ENCODE measurements at places on chromosomes 11 and 22. TPM values are rescaled to one million over a fixed set of nuclear protein-coding genes. Genes with fewer than 3 reads are reported as not detected.

Gene POU2AF2
- not detected for total RNA-seq

Gene DCHS1
- total RNA-seq: 3.0 TPM

Gene TSPAN4
- 26.9 TPM for total RNA-seq

Gene FSHB
- not detected for total RNA-seq

Gene C11orf91
- not detected for total RNA-seq

Gene BAIAP2L2
- 0.26 TPM for total RNA-seq

- peaks cover 11% of the 10 kb centered on the region for H3K4me1 ChIP-seq
- H3K27me3 ChIP-seq: no peaks in the 10 kb centered on the region
- H3K27ac ChIP-seq: no peak overlapping the region
These were observed 453 bp downstream of the GAS2 start for GRCh38 chr11:22666688-22667439.

GRCh38 chr22:25060522-25061071 is 108.1 kb downstream of the KIAA1671 start:
- H3K36me3 ChIP-seq: no peaks in the 10 kb centered on the region
- H3K4me1 ChIP-seq: no peaks in the 10 kb centered on the region
- DNase-seq: no peak
- H3K4me3 ChIP-seq: no peak overlapping the region

- no peak overlapping the region for H3K4me3 ChIP-seq
- H3K4me1 ChIP-seq: no peaks in the 10 kb centered on the region
- no peaks in the 10 kb centered on the region for H3K36me3 ChIP-seq
- no peak overlapping the region for H3K27ac ChIP-seq
- H3K27me3 ChIP-seq: no peaks in the 10 kb centered on the region
These were observed 95.6 kb downstream of the RASSF10 start for GRCh38 chr11:13104619-13105236.

DNA sequence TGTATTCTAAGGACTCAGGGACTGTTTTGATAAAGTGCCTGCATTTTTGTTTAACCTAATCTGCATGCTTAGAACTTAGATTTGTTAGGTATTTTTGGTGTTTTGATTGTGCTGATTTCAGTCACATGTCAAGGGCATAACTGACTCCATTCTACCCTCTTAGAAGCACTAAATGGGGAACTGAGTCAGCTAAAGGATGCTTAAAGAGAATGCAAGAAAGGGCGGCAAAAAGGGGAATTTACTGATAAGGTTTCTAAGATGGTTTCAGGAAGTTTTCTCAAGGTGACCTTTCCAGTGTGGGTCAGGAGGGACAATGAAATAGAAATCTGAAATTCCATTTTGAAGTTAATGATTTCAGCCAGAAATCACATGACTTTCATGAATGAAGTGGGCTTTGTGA is 43.0 kb downstream of the MMP20 start:
- no peaks in the 10 kb centered on the region for H3K4me1 ChIP-seq
- no peaks in the 10 kb centered on the region for H3K36me3 ChIP-seq
- no peak for DNase-seq
- no peaks in the 10 kb centered on the region for H3K27me3 ChIP-seq
- no peak overlapping the region for H3K4me3 ChIP-seq

DNA sequence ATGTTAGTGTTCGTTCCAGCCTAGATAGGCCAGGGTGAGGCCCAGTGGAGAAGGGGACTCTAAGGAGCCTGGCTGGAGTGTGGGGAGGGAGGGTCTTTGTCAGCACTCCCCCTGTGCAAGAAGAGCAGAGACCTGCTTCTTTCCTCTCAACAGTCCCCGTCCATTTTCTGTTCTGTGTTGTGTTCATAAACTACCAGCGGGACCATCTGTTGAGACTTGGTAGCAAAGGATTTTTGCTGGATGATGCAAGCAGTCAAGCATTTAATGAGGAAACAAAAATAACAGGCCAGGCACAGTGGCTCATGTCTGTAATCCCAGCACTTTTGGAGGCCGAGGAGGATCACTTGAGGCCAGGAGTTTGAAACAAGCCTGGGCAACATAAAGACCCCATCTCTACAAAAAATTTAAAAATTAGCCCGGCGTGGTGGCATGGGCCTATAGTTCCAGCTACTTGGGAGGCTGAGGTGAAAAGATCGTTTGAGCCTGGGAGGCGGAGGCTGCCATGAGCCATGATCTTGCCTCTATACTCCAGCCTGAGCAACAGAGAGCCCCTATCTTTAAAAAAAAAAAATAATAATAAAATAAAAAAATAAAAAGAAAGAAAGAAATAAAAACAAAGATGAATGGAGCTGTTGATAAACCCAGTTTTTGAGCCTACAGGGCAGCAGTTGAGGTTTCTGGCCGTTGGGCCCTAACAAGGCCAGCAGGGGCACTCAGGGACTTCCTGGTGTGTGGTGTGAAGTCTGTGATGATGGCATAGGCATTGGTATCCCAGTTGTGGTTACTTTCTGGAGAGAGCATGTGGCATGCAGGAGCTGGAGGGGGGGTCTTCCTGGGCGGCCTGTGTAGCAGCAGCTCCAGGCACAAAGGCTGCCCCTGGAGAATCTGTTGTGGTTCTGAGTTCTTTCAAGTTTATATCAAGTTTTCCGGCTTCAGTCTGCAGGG is 1.7 kb upstream of the TXNRD2 start:
- no peak for DNase-seq
- H3K27me3 ChIP-seq: no peaks in the 10 kb centered on the region
- peak overlapping the region; percentile 80 for H3K4me3 ChIP-seq
- peaks cover 32% of the 10 kb centered on the region for H3K4me1 ChIP-seq
- H3K36me3 ChIP-seq: no peaks in the 10 kb centered on the region
- peak overlapping the region; percentile 97 for H3K27ac ChIP-seq

- peaks cover 17% of the 10 kb centered on the region for H3K4me1 ChIP-seq
- no peaks in the 10 kb centered on the region for H3K27me3 ChIP-seq
- no peak for DNase-seq
- no peaks in the 10 kb centered on the region for H3K36me3 ChIP-seq
- H3K27ac ChIP-seq: no peak overlapping the region
These were observed 89.7 kb upstream of the SHANK2 start for GRCh38 chr11:71342116-71342515.

- DNase-seq: no peak
- peaks cover 99% of the 10 kb centered on the region for H3K36me3 ChIP-seq
- H3K4me1 ChIP-seq: peaks cover 7% of the 10 kb centered on the region
- no peak overlapping the region for H3K4me3 ChIP-seq
- H3K27me3 ChIP-seq: no peaks in the 10 kb centered on the region
These were observed 53.0 kb downstream of the GRAMD4 start for GRCh38 chr22:46673205-46673604.

- H3K36me3 ChIP-seq: no peaks in the 10 kb centered on the region
- no peak overlapping the region for H3K4me3 ChIP-seq
- peaks cover 92% of the 10 kb centered on the region for H3K27me3 ChIP-seq
- peaks cover 3% of the 10 kb centered on the region for H3K4me1 ChIP-seq
These were observed 46.2 kb downstream of the CACNA1I start for GRCh38 chr22:39616781-39617180.

- no peaks in the 10 kb centered on the region for H3K4me1 ChIP-seq
- no peaks in the 10 kb centered on the region for H3K27me3 ChIP-seq
- H3K36me3 ChIP-seq: no peaks in the 10 kb centered on the region
- no peak for DNase-seq
- H3K27ac ChIP-seq: no peak overlapping the region
These were observed 102.5 kb downstream of the KCNA4 start for GRCh38 chr11:29914203-29914930.

DNA sequence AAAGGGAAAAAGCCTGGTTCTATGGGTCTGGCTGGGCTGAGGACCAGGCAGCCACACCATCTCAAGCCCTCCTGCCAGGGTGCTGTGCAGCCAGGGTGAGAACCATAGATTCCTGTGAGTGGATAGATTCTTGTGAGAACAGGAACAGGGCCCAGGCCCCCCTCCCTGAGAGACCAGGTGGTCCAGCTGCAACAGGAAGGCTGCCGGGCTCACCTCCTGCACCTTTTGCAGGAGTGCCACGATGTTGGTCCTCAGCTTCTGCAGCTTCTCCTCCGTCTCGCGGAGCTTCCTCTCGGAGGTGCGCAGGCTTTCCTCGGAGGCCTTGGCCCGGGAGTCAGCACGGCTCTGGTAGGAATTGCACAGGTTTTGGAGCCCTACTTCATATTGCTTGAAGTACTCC is 40.8 kb downstream of the MORC2 start:
- H3K27ac ChIP-seq: no peak overlapping the region
- no peaks in the 10 kb centered on the region for H3K27me3 ChIP-seq
- H3K4me3 ChIP-seq: no peak overlapping the region

DNA sequence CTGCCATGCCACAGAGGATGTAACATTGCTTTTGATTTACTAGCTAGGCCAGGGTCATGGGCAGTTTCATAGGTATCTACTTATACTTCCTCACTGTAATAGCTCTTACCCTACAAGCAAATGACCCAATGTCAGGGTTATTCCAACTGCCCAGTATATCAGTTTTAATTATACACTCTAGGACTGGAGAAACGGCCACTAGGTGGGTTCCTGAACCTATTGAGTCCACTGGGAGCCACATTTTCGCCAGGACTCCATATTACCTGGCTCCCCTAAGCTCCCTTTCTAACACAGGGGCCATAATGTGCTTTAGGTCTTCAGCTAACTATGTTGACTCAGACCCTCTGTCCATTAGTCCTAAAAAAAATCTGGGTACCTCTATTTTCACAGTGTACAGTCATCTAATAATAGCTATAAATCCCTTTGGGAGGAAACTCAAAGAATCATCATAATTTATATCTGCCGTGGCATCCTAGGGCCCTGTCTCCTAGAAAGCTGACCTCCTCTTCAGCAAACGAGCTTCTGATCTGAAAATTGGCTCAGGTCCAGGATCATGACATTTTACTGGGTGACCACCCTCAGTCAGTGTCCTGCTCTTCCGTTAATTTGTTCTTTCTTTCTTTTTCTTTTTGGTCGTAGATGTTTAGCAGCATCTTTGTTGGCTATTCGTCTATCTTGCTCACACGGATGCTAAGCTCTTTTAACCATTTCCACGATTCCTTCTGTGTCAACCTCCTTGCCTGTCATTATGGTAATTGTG is 244.3 kb downstream of the FAM76B start:
- H3K27ac ChIP-seq: no peak overlapping the region
- no peak for DNase-seq
- no peaks in the 10 kb centered on the region for H3K27me3 ChIP-seq

DNA sequence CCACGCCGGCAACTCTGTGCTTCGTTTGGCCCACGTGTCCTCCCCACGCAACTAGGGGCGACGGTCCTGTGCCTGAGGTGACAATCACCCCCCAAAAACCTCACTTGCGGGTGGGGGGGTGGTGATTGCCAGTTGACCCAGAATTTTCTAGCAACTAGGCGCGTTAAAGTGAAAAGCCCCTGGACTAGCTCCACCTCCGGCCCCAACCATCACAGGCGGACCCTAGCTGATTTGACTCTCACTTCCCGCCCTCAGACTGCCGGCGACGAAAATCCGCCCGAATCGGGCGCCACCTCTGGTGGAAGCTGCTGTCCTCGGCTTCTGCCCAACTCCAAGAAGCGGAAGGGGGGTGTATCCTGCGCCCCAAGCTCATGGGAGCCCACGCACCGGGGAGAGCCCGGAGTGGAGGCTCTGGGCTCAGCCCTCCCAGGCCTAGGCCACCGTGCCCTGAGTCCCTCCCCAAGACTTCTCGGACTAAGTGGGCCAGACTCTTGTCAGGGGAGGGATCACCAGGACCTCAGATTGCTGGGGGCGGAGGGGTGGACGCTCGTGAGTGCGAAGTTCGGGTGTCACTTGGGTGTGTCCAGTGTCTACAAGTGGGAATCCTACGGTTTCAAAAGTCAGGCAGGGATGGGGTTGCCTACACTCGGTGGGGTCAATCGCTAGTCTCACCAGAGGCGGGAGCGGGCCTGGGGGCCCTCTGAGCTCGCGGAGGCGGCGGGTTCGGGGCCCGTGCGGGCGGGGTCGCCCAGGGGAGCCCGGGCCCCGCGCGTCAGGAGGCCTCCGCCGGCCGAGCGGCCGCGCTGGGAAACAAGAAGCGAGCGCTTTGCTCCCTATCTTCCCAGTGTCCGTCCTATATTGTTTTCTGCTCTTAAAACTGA is 12.3 kb downstream of the PAX6 start:
- peaks cover 8% of the 10 kb centered on the region for H3K4me1 ChIP-seq
- no peak overlapping the region for H3K4me3 ChIP-seq
- peaks cover 94% of the 10 kb centered on the region for H3K27me3 ChIP-seq
- DNase-seq: no peak
- H3K27ac ChIP-seq: no peak overlapping the region
- H3K36me3 ChIP-seq: no peaks in the 10 kb centered on the region

GRCh38 chr11:118907051-118908042 is 18.4 kb downstream of the BCL9L start:
- H3K27me3 ChIP-seq: no peaks in the 10 kb centered on the region
- H3K27ac ChIP-seq: peak overlapping the region; percentile 95
- peaks cover 26% of the 10 kb centered on the region for H3K36me3 ChIP-seq

DNA sequence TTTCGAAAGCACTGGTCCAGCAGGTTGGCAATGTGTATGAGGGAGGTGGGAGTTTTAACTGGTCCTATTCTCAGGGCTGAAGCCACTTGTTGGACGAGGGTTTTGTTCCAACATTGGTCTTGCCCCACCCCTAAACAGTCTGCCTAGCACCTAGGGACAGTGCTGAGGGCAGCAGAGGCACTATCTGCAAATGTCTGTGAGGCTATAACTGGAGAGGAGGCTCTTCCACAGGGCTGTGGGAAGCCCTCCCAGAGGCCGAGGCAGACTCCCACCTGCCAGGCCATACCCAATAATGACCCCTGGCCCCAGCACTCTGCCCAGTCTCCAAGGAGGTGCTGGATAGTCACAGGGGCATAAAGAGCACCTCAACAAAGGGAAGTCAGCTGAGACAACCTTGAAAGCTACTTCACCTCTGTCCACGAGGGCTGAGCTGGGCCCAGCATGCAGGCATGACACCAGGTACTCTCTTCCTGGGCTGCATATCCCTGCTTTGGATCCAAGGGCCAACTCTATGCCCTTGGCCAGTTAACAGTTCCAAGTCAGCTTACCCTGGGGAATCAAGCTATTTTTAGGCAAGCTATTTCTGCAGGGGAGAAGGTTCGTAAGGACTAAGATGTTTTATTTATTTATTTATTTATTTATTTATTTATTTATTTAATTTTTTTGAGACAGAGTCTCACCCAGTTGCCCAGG is 40.2 kb upstream of the SLC25A1 start:
- no peak overlapping the region for H3K27ac ChIP-seq
- no peaks in the 10 kb centered on the region for H3K27me3 ChIP-seq
- no peak overlapping the region for H3K4me3 ChIP-seq
- H3K4me1 ChIP-seq: no peaks in the 10 kb centered on the region
- no peak for DNase-seq
- H3K36me3 ChIP-seq: no peaks in the 10 kb centered on the region

DNA sequence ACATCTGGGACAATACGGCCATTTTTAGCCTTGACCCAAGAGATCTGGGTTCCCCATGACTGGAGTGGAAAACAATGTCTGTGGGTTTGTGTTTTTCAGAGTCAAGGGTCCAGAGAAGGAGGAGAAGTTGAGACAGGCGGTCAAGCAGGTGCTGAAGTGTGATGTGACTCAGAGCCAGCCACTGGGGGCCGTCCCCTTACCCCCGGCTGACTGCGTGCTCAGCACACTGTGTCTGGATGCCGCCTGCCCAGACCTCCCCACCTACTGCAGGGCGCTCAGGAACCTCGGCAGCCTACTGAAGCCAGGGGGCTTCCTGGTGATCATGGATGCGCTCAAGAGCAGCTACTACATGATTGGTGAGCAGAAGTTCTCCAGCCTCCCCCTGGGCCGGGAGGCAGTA is 15.7 kb downstream of the NNMT start:
- H3K36me3 ChIP-seq: no peaks in the 10 kb centered on the region
- H3K27me3 ChIP-seq: no peaks in the 10 kb centered on the region
- no peak overlapping the region for H3K4me3 ChIP-seq
- DNase-seq: no peak
- no peak overlapping the region for H3K27ac ChIP-seq
- H3K4me1 ChIP-seq: peaks cover 53% of the 10 kb centered on the region
